Spleen (tissue), 13 donors: ENCODE measurements at places on chromosomes 3 and 15. TPM values are rescaled to one million over a fixed set of nuclear protein-coding genes. Genes with fewer than 3 reads are reported as not detected.

MYD88 gene
- total RNA-seq: 146 TPM

P2RY13 gene
- 48.9 TPM for total RNA-seq

PYGO1 gene
- total RNA-seq: 0.85 TPM

ADAMTSL3 gene
- 0.52 TPM for total RNA-seq

GOLGA6B gene
- not detected for total RNA-seq

NCBP2 gene
- 44.6 TPM for total RNA-seq

ADCY5 gene
- total RNA-seq: 12.0 TPM

KLHL6 gene
- total RNA-seq: 34.6 TPM

LRRC34 gene
- 3.9 TPM for total RNA-seq

BOC gene
- 11.5 TPM for total RNA-seq

DNA sequence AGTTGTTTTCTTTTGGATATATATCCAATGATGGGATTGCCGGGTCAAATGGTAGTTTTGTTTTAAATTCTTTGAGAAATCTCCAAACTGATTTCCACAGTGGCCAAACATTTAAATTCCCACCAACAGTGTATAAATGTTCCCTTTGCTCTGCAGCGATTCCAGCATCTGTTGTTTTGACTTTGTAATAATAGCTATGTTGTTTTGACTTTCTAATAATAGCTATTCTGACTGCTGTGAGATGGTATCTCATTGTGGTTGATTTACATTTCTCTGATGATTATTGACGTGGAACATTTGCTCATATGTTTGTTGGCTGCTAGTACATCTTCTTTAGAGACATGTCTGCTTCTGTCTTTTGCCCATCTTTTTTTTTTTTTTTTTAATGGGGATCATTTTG lies 332.2 kb upstream of the GBE1 start:
- no peak overlapping the region for H3K4me3 ChIP-seq
- H3K27ac ChIP-seq: no peak overlapping the region
- H3K36me3 ChIP-seq: no peaks in the 10 kb centered on the region
- H3K27me3 ChIP-seq: no peaks in the 10 kb centered on the region
- no peak for DNase-seq

DNA sequence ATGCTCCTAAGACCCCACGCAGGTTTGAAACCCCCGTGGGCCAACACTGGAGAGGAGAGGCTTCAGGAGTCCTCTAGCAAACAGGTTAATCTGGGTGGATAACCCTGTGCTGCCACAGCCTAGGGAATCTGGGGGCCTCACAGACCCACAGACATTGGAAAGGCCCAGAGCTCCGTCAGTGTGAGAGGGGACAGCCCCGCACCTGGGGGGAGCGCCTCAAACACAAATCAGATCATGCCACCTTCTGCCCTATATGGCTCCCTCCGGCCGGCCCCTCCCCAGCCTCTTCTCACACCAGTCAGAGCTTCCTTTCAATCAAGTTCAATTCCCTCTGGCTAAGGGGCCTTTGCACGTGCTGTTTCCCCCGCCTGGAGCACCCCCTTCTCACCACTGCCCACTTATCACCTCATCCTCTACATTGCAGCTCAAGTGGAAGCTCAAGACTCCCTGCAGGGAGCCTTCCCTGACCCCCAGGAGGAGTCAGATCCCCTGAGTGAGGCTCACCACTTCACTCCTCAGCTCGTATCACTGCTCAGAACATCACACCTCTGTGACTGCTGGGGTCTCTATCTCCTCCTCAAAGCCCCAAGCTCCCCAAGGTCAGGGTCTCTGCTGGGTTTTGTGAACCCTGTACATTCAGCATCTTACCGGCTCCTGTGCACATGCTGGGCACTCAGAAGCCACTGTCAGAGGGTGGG lies 24.1 kb downstream of the FBLN2 start:
- H3K4me1 ChIP-seq: no peaks in the 10 kb centered on the region
- no peak overlapping the region for H3K4me3 ChIP-seq
- no peak overlapping the region for H3K27ac ChIP-seq
- DNase-seq: no peak
- H3K36me3 ChIP-seq: no peaks in the 10 kb centered on the region
- H3K27me3 ChIP-seq: peaks cover 14% of the 10 kb centered on the region

- no peak for DNase-seq
- no peak overlapping the region for H3K27ac ChIP-seq
- peaks cover 38% of the 10 kb centered on the region for H3K4me1 ChIP-seq
- H3K27me3 ChIP-seq: no peaks in the 10 kb centered on the region
- H3K4me3 ChIP-seq: no peak overlapping the region
These were observed 3.0 kb upstream of the LRRC34 start for GRCh38 chr3:169815590-169816150.

DNA sequence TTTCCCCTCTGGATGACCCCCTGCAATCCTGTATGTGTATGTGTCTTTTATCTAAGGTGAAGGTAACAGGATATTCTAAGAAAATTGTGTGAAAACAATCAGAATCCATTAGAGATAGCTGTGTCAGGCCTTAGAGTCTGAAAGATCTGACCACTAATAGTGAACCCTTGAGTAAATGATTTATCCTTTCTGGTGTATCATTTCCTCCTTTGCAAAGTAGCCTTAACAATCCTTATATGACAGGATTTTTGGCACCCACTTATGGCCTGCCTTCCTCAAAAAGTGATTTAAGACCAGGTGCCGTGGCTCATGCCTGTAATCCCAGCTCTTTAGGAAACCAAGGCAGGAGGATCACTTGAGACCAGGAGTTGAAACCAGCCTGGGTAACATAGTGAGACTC lies 110.2 kb downstream of the RBPMS2 start:
- no peaks in the 10 kb centered on the region for H3K36me3 ChIP-seq
- no peaks in the 10 kb centered on the region for H3K27me3 ChIP-seq
- DNase-seq: no peak
- H3K4me1 ChIP-seq: no peaks in the 10 kb centered on the region
- no peak overlapping the region for H3K4me3 ChIP-seq

DNA sequence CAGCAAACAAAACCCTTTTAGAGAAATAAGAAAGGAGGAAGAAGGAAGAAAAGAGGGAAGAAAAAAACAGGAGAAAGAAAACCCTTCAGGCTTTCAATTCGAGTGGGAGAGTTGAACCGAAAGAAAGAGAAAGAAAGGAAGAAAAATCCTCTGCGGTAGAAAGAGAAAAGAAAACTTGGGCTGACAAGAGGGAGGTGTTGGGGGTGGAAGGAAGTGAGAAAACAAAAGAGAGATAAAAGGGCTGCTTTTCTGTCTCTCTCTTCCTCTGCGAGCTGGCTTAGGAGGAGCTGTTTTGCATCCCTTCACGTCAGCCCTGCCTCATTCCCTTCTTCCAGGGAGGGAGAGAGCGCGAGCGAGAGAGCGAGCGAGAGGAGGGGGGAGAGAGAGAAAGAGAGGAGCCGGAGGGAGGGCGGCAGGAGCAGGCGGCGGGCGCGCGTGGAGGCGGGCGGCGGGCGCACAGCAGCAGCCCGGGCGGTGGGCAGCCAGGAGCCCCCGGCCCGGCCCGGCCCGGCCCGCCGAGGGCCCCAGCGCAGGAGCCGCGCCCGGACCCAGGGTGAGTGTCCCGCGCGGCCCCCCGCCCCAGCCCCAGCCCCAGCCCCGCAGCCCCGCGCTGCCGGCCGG lies at the start of gene ZNF710:
ZNF710 (plus strand) TSS at position 263 of the 621 bp plus-strand sequence. CDS start 65,814 bp downstream, outside the sequence.
- H3K27ac ChIP-seq: peak within 1 kb of the TSS; percentile 91
- no peaks in the 10 kb centered on the region for H3K36me3 ChIP-seq
- peaks cover 69% of the 10 kb centered on the region for H3K4me1 ChIP-seq
- H3K4me3 ChIP-seq: peak within 1 kb of the TSS; percentile 92
- H3K27me3 ChIP-seq: no peaks in the 10 kb centered on the region

- H3K36me3 ChIP-seq: no peaks in the 10 kb centered on the region
- no peaks in the 10 kb centered on the region for H3K27me3 ChIP-seq
- H3K27ac ChIP-seq: no peak overlapping the region
- peaks cover 12% of the 10 kb centered on the region for H3K4me1 ChIP-seq
- no peak overlapping the region for H3K4me3 ChIP-seq
These were observed 94.3 kb downstream of the TBC1D2B start for GRCh38 chr15:77983091-77983707.

GRCh38 chr15:38225381-38225780 lies 27.3 kb upstream of the SPRED1 start:
- H3K36me3 ChIP-seq: no peaks in the 10 kb centered on the region
- H3K27ac ChIP-seq: no peak overlapping the region
- no peak overlapping the region for H3K4me3 ChIP-seq
- H3K27me3 ChIP-seq: no peaks in the 10 kb centered on the region

GRCh38 chr15:27486051-27486450 lies 515.1 kb downstream of the GABRG3 start:
- no peak overlapping the region for H3K27ac ChIP-seq
- H3K4me3 ChIP-seq: no peak overlapping the region
- no peaks in the 10 kb centered on the region for H3K27me3 ChIP-seq
- H3K36me3 ChIP-seq: no peaks in the 10 kb centered on the region
- DNase-seq: no peak

GRCh38 chr3:127680146-127680661 lies 7.5 kb downstream of the ABTB1 start:
- peak overlapping the region; percentile 81 for H3K27ac ChIP-seq
- no peaks in the 10 kb centered on the region for H3K27me3 ChIP-seq
- H3K36me3 ChIP-seq: no peaks in the 10 kb centered on the region
- H3K4me1 ChIP-seq: peaks cover 99% of the 10 kb centered on the region
- H3K4me3 ChIP-seq: no peak overlapping the region

- DNase-seq: no peak
- no peaks in the 10 kb centered on the region for H3K36me3 ChIP-seq
- H3K4me1 ChIP-seq: no peaks in the 10 kb centered on the region
- H3K27ac ChIP-seq: no peak overlapping the region
- no peak overlapping the region for H3K4me3 ChIP-seq
These were observed 216.0 kb downstream of the NTRK3 start for GRCh38 chr15:88040516-88040915.

- H3K4me1 ChIP-seq: peaks cover 49% of the 10 kb centered on the region
- H3K4me3 ChIP-seq: no peak overlapping the region
- no peaks in the 10 kb centered on the region for H3K36me3 ChIP-seq
- no peaks in the 10 kb centered on the region for H3K27me3 ChIP-seq
- peak overlapping the region; percentile 98 for H3K27ac ChIP-seq
These were observed 3.1 kb upstream of the BHLHE40 start for GRCh38 chr3:4976109-4976508.

GRCh38 chr3:171088964-171089754 lies 62.6 kb upstream of the SLC2A2 start:
- H3K27me3 ChIP-seq: no peaks in the 10 kb centered on the region
- no peak for DNase-seq
- H3K36me3 ChIP-seq: peaks cover 44% of the 10 kb centered on the region
- no peak overlapping the region for H3K4me3 ChIP-seq

- no peaks in the 10 kb centered on the region for H3K36me3 ChIP-seq
- no peak overlapping the region for H3K27ac ChIP-seq
- H3K27me3 ChIP-seq: no peaks in the 10 kb centered on the region
- no peaks in the 10 kb centered on the region for H3K4me1 ChIP-seq
- no peak for DNase-seq
These were observed 740.9 kb upstream of the LMCD1 start for GRCh38 chr3:7760718-7761117.
